ENCODE measurements at places on chromosomes 3 and 15.
A peak's percentile ranks its signal among the peaks of the same experiment; 100 is the strongest.

GRCh38 chr3:88132894-88133293 is 16.9 kb upstream of the C3orf38 start:
- DNase-seq, result no peak

- DNase-seq, result no peak
Measured at GRCh38 chr15:74723754-74724334, 1.5 kb downstream of the CYP1A1 start.

DNA sequence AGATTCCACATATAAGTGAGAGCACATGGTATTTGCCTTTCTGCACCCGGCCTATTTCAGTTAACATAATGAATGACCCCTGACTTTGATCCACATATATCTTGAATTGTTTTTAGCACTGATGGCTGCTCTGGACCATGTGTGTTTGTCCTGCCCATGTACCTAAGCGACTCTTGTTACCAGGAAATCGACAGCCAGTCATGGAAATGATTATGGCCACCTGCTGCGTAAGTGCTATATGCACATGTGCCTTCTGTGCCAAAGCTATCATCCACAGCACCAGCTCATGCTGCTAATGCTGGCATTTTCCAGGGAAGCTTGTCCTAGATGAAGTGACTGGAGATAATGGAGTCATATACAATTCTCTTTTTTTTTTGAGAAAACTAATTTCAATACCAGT is 103.7 kb downstream of the PEX5L start:
- DNase-seq, result no peak

GRCh38 chr15:40872791-40873693 is 992 bp downstream of the RHOV start:
- DNase-seq, result no peak

DNA sequence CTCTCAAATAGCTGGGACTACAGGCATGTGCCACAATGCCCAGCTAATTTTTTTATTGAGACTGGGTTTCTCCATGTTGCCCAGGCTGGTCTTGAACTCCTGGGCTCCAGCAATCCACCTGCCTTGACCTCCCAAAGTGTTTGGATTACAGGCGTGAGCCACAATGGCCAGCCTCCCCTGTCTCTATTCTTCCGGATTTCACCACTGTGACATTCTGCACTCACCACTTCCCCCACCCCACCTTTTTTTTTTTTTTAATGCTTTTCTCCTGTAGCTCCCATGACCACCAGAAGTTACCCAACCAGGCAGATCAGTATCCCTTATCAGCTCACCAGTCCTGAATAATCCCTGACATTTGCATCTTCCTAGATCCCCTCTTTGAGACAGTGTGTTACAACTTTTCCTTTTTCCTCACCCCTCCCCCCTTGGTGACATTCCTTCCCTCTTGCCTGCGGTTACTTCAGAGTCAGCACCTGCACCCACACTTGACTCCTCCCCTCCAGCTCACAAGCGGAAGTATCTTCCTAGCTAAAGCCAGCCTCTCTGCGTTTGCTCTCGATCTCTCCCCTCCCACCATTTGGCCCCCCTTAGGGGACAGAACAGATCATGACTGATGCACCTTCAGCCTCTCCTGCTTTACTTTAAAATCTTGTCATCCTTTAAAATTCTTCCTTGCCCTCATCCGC is 13.5 kb upstream of the ZNF592 start:
- DNase-seq, result peak; percentile 31

- no peak for DNase-seq
Measured at GRCh38 chr3:155179437-155179827, 99.3 kb downstream of the MME start.

GRCh38 chr3:52240059-52240885 is 1.3 kb upstream of the TWF2 start:
- no peak for DNase-seq

DNA sequence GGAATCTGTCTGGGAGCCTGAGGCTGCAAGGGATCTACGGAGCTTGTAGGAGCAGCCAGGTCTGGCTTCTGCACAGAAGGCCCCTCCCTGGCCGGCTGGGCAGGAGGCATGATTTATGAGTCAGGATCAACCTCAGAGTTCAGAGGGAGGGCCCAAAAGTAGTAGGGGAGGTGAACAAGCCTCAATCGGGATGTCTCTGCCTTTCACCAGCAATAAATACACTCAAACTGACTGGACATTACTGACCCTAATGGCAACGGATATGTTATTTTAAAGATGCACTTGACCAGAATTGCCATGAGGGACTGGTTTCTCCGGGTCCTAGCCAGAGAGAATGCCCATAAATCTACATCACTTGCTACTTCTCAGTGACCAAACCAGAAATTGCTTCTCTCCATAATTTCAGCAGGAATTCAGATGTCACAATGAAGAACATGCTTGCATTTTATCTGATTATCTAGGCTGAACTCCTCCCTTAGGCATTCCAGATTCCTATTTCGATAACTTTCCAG is 109.6 kb upstream of the LMOD3 start:
- DNase-seq, result no peak

DNA sequence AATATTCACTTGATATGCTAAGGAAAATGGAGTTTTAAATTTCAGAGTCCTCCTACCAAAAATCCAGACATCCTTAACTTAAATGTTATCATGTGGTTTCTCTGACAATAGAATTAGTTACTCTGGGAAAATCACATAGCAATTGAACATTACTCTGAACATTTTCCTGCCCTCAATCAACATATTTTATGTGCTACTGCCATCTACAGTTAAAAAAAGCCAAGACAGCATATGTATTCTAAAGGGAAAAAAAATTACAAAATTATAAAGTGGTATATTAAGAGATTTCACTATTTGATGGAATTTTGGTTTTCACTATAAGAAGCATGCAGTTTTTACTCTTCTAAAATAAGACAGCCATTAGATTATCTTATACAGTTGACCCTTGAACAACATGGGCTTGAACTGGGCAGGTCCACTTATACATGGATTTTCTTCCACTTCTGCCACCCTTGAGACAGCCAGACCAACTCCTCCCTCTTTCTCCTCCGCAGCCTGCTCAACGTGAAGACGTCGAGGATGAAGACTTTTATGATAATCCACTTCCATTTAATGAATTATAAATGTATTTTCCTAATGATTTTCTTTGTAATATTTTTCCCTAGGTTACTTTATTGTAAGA is 122.3 kb downstream of the ATP1B3 start:
- DNase-seq, result no peak

- no peak for DNase-seq
Measured at GRCh38 chr15:76575274-76575673, 238.7 kb downstream of the ISL2 start.

DNA sequence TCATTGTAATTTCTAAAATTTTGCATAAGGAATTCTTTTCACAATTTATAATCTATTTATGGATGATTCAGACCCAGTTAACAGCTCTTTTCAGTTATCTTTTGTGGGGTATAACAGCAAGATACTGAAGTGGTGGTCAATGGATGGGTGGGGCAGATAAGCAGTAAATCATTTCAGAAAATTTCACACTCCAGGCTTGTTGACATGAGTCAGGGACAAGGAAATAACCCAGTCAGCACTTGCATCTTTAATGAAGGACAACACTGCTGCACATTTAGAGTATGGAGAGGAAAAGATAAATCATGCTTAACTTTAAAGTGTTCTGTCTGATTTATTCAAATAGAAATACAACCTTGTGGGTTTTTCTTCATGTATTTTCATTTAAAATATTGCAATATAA is 181.6 kb downstream of the ROBO1 start:
- DNase-seq, result no peak

DNA sequence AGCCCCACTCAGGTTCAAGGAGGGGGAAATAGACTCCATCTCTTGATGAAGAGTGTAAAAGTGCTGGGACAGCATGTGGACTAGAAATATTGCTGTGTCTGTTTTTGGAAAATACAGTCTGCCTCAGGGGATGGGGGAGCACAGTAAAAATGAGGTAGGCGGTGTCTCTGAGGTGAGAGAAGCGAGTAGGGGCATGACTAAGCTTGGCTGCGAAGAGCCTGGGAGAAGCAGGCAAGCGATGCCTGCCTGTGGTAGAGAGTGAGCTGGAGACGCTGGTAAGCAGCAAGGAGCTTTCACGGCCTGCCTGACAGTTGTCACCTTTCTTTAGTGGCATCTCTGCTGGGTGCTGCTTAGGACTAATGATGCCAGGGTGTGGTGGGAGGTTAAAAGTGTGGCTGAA is 49.0 kb upstream of the DCLK3 start:
- no peak for DNase-seq

- no peak for DNase-seq
Measured at GRCh38 chr15:67049351-67050044, 15.9 kb upstream of the SMAD3 start.

DNA sequence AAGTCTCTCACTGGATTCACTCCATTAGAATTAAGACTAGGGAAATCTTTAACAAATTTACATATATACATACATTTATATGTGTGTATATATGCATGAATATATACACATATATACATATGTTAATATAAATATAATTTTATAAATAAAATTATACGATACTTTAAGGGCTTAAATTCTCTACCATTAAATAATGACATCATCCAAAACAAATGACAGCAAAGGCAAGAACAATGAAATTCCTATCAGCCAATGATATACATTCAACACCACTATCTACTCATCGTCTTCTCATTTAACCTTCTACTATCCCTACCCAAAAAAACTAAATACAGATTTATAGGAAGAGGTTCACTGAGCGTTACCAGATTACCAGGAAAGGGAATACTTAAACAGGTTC is 152.0 kb downstream of the VPS13C start:
- DNase-seq, result no peak
